ENCODE measurements at places on chromosomes 12 and 14. TPM values are rescaled to one million over a fixed set of nuclear protein-coding genes. Genes with fewer than 3 reads are reported as not detected.

The CFL2 gene
- total RNA-seq, result 112 TPM

The PRR4 gene
- 2.7 TPM for total RNA-seq

The LMNTD1 gene
- not detected for total RNA-seq

The RBM19 gene
- 19.3 TPM for total RNA-seq

The WNT1 gene
- total RNA-seq, result 0.09 TPM

The SOAT2 gene
- 0.30 TPM for total RNA-seq

The CFAP251 gene
- 1.1 TPM for total RNA-seq

The TMEM117 gene
- 1.9 TPM for total RNA-seq

The HCAR1 gene
- total RNA-seq, result 0.02 TPM

The CD163 gene
- total RNA-seq, result 0.06 TPM

The TOMM20L gene
- total RNA-seq, result not detected

The PRH2 gene
- total RNA-seq, result not detected

The SLC4A8 gene
- total RNA-seq, result 1.5 TPM

The MGAT4C gene
- total RNA-seq, result 0.05 TPM

The ANAPC7 gene
- 48.7 TPM for total RNA-seq

The SDSL gene
- 24.5 TPM for total RNA-seq

The TMTC1 gene
- 0.03 TPM for total RNA-seq

The POTEM gene
- not detected for total RNA-seq

The NR1H4 gene
- 0.09 TPM for total RNA-seq

The STRAP gene
- 190 TPM for total RNA-seq

The ADCK1 gene
- total RNA-seq, result 6.1 TPM
